ENCODE measurements at places on chromosomes 3 and 15.

DNA sequence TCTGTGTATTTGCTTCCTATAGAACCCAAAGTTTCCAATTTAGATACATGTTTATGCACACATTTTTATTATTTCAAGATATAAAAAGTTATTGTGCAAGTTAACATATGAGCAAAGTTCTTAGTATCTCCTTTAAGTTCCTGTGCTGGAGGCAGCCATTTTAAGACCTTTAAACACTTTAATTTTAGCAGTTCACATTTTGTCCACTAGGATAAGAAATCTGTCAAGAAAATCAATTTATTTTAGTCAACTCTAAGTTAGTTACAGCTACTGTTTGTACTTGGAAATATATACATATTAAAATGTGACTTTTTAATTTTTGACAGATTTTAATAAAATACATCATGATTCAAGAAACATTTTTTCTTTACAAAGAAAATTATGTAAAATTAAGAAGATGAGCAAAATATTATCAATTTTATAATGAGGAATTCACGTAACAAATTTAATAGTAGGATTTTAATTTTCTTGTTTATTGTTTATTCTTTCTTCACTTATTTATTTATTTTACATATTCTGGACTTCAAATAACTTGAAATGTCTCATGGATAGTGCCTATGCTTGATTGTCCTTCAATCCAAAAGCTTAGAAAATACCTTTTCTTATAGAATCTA lies 402.6 kb upstream of the GBE1 start:
- DNase-seq: peak; percentile 62

DNA sequence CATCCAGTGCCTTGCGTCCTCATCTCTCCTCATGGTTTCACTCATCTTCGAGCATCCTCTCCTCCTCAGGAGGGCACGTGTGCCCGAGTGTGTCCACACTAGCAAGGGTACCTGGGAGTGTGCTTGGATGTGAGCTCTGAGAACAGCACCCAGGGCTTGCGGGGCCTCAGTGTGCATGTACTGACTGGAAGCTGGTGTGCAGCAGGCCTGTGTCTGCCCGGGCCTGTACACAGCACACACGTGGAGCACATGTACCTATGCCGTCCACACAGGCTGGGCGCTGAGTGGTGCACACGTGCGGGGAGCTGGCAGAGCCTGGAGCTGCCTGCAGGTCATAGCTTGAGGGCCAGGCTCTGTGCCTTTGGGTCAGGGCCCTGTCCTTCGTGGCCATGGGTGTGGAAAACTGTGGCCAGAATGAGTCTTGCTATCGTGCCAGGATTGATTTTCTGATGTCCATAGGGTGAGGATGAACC lies 34.9 kb downstream of the TSPAN3 start:
- no peak for DNase-seq

DNA sequence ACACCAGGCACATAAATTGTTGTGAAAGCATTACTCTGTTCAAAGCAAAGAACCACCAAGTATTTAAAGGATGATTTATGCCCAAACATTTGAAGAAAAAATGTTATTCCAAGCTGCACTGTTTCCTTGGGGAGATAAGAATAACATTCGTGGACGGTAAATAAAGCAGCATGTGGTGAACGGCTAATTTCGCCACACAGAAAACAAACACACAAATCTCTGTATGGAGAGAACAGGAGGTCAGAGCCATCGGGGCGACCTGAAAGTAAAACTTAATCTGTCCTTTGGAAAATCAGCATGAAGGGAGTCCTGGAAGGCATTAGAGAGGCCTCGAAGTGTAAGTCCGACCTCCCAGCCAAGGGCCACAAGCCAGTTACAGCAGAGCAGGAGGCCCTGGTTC lies 27.1 kb upstream of the GABRG3 start:
- no peak for DNase-seq

- no peak for DNase-seq
Measured at GRCh38 chr3:148232389-148232788, 465.3 kb upstream of the AGTR1 start.

- no peak for DNase-seq
Measured at GRCh38 chr3:144177649-144178048, 206.0 kb downstream of the DIPK2A start.

GRCh38 chr3:20752416-20752815 lies 566.4 kb upstream of the SGO1 start:
- DNase-seq: no peak

GRCh38 chr15:73787621-73788020 lies 34.5 kb upstream of the INSYN1 start:
- DNase-seq: no peak

DNA sequence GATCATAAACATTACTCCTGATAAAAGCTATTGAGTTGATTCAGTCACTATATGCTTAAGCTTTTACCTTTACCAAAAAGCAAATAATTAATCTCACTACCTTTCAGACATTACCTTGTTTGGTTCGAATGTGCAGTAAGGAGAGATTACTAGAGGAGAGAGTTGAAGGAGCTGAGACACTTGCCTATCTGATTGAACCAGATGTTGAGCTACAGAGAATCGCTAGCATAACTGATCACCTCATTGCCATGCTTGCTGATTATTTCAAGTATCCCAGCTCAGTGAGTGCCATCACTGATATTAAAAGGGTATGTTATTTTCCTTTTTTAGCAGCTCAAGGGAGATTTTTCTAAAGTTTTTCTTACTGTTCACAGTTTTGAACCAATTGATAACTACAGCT lies 54.6 kb downstream of the ARMC8 start:
- no peak for DNase-seq

DNA sequence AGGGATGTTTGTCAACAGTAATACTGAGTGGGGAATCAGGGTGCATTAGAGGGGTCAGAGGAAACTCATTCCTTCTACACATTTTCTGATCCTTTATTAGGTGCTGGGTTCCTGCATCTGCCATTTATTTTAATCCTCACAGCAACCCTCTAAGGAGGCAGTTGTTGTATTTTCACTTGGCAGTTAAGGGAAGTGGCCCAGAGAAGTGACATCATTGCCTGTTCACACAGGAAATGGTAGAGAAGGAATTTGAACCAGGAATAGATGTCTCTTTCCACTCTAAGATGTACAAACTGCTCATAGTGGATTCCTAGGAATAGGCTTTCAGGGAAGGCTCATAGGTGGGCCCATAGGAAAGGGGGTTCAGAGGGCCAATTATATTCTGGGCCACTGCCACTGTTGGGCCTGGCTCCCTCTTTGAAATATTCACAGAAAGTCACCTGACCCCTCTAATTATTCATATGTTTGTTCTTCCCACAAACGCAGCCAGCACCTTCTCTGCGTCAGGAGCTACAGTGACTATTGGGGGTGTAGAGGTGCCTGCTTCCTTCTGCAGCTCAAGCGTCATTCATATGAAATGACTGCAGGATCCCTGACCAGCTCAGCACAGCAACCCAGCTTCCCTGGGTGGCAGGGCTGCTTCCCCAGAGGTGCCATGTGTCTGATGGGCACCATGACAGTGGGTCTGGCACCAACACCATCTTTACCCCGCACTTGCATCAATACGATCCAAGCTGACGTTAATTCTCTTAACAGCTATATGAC lies 163.9 kb upstream of the SMAD3 start:
- peak; percentile 6 for DNase-seq

DNA sequence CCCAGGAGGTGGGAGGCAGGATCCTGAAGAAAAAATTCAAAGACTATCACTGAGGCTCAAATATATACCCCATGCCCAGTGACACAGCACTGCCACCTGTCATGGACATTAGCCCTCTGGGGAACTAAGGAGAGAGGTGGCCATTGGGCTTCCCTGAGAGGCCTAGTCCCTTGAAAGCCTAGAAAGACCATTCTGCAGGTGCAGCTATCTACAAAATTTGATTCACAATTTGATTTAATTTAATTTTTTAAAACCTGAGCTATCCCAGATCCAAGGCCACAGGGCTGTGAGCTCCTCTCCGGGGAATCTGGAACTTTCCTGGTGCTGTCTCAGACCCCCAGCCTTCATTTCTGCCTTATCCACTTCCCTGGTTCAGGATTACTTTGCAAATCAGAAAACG lies 16.9 kb upstream of the KLHL24 start:
- no peak for DNase-seq

GRCh38 chr15:99197856-99198255 lies 51.5 kb downstream of the TTC23 start:
- no peak for DNase-seq

Measured in PC-3 (cell line).